ENCODE measurements at places on chromosomes 6 and 20.

DNA sequence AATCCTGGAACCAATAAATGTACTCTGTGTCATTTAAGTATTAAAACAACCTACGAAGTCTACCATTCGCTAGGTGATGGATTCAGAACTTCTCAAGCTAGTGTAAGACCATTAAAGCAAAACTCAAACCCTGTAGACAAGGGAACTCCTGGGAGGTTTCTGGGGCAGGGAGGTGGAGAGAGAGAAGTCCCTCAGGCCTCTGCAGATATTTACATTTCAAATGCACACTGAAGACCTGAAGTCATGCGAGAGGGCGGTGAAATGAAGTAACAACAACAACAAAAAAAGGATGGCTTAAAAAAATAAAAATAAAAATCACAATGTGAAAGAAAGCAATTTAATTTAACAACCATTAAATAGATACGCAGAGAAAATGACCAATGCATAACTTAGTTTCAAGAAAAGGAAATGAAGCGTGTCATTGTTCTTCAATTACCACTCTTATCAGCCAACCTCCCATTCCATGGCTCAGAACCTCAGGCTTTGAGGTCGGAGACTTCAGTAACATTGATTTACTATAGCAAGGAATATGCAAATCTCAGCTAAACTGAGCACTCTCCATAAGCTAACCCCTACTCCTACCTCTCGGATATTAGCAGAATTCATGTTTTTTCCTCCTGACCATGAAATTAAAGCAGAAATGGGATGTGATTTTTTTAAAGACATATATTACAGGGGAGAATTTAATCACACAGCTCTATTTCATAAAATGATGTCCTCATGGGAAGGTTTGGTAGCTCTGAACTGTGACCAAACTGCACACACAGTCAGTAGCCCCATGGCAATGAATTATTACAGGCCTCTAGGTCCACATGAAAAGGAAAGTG, 140.6 kb downstream of the KIF16B start:
- DNase-seq, result no peak

DNA sequence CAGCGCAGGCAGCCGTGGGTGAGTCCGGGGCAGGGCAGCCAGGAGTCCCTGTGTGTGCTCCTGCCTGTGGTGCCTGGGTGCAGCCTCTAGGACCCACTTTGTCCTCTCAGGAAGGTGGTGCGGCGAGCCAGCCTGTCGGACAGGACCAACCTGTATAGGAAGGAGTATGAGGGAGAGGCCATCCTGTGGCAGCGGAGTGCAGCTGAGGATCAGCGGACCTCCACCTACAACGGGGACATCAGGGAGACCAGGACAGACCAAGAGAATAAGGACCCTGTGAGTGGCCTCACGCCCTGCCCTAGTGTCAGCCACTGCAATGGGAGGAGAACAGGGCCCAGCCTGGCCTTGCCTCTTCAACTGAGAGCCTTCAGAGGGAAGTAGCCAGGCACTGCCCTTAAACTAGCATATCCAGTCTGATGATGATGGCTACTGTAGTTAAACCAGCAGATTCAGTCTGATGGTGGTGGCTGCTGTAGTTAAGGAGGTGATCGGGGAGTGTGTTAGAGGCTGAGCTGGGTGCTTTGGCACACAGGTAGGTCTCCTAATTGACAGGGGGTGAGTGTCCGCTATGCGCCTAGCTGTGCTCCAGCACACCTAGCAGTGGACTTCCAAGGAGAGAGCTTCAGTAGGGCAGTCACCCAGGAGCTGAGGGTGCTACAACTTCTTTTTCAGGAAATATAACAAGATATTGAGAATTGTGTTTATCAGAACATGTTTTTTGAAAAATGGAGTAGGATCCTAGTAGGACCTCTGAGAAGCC, 18.1 kb upstream of the FAM83D start:
- no peak for DNase-seq

DNA sequence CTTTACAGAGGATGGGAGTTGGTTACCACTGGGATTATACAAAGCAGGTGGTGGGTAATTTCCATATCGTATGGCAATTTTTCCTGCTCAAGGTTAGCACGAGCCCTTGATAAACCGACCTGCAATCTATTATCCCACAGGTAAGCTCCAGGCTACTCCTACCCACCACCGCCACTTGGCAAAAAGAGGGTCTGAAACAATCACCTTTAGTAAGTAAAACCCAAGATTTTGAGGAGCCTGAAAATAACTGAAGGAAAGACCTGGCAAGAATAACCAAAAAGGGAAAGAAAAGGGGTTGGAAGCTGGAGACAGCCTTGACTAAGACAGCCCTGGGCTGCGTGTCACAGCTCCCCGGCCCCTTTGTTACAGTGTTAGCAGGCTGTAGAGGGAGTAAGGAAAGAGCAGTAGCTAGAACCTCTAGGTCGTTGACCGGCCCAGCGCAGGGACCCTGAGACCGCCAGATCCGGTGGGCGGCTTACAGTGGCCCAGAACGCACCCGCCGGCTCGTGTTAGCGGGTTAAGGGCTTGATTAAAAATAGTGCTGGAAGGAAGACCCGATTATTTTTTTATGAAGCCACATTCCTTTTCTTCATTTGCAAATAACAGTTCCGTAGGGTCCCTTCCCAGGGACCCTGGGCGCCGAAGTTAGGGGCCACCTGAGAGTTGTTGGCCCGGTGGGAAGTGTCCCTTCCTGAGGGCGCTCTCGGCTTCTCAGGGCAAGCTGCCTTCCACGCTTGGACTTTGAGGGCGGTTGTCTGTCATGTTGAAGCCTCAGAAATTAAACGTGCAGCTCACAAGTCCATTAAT, 30.5 kb downstream of the TFAP2B start:
- DNase-seq, result no peak

DNA sequence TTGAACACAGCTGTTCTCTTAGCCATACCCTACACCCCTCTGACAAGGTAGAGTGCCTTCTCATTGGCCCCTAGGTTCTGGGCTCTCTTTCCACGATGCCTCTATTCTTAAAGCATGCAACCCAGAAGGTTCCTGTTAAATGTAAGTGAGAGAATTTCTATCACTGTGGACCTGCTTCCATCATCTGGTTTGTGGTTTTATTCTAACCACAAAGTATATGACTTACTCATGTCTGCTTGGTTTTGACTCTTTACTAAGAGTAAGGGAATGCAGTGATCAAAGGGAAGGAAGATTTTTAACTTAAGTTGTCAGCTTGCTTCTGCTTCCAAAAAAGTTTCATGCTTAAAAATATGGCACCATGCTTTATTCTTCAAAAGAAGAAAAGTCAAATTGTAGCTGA, 80.2 kb downstream of the ANKEF1 start:
- DNase-seq, result no peak

- DNase-seq, result no peak
These were observed 284.9 kb downstream of the PRKN start for GRCh38 chr6:162442687-162443086.

DNA sequence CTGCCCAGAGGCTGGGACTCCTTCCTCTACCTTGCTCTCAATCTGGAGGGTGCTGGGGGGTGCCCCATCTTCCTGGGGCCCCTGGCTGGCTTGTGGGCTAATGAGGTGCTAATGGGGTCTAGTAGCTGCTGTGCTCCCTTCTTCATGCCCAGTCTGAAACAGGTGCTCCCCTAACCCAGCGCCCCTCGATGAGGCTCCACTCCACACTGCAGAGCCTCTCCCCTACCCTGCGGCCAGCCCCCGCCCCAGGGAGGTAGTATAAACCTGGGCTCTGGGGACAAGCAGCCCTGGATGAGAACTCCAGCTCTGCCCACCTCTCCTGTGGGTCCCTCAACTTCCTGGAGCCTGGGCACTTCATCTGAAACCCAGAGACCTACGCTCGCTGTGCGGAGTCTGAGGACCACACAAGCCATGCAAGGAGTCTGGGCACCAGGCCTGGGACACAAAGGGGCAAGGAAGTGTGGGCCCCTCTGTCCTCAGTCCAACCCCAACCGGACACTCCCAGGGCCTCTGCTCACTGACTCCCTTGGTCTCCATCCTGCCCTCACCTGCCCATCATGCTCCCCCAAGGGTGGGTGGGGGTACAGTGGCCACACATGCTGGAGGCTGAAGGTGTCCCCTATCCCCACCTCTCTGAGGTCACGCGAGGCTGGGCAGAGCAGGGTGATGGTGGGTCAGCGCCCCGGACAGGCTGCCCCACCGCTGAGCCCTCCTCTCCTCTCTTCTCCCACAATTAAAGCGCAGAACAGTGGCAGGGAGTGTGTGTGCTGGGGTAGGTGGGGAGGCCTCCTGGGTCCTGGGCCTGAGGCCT, 6.1 kb downstream of the RPL10A start:
- no peak for DNase-seq

GRCh38 chr20:40913224-40914185, 115.1 kb upstream of the TOP1 start:
- DNase-seq, result no peak

DNA sequence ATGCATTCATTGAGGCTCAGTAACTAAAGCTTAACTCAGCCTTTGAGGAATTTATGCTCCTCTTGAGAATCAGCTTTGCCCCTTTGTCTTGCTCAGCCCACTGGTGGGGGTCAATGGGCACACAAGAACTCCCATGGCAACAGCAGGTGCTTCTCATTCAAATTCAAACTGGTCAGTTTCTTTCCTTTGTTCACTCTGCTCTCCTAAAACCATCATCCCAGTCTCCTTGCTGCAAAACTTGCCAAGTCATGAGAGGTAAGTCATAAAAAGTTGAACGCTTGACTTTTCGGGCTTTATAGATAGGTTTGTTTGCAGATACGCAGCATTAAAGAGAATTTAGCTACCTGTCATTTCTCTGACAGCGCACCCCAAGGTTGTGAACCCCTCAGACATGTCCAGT, 146.8 kb downstream of the TFAP2A start:
- DNase-seq, result no peak

- no peak for DNase-seq
These were observed 40.7 kb downstream of the PREX1 start for GRCh38 chr20:48786951-48787705.

GRCh38 chr6:33439956-33440648, 14.3 kb upstream of the ZBTB9 start:
- no peak for DNase-seq

DNA sequence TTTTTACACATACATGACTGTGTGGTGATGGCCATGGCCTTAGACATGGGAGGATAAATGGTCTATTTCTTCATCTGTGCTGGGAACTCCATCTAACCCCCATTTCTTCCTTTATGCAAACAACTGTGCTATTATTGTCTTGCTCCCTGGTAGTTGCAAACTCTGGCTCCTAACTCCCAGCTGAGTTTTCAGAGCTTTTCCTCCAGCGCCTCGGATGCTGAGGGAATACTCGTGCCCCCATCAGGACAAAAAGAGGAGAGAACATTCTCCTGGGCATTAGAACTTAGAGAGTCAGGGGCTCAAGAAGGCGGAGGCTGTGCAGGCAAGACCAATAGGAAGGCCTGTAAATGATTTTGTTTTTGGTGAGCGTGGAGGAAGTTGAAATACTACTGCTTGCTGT, 2.1 kb downstream of the DAAM2 start:
- DNase-seq, result no peak

DNA sequence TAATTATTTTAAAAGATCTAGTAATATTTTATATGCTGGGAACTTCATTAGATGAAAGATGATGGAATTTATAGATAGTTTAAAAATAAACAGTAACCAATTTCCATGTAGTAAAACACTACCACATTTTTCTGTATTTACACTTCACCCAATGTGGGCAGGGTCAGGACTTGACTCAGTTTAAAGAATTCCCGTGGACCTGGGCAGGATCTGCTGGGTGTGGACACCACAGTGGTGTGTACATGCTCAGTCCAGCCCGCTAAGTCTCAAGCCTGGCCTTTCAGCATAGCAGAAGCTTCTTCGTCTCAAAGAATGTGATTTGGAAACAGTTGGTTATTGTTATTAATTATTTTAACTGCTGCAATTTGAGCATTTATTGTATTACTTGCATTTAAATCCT, 364.2 kb downstream of the SYNE1 start:
- no peak for DNase-seq

DNA sequence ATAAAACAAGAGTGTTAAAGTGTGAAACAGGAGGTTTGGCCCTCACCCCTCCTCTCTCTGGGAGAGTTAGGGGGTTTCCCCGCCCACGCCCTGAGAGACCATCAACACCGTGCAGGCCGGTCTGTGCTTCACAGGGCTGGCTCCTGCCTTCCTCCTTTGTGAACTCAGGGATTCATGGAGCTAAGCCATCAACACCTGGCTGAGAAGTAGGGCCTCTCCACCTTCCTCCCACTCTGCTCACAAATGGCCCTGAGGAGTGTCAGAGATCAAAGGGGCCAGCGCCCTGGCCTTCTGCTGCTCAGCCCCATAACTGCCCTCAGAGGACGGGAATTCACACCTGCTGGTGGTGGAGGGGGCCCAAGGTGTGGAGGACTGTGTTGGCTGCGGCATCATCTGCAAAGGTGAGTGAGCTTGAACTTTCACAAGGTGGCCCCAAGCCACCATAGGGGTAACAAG, 88.6 kb downstream of the PSMB1 start:
- DNase-seq, result no peak

DNA sequence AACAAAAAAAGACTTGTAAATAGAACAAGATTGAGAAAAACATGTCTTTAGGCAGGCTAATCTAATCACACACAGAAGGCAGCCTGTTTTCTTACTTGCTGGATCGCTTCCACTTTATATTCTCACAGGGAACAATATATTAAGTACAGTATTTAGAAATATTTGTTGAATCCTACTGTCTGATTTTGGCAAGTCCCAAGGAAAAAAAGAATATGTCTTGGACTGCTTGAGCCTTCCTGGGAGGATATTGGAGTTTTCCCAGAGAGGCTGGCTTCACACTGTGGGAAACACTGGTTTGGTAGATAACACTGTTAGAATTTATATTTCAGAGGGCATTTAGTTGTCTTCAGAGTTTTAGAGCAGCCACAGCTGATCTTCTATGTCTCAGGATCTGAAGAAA, 229.7 kb downstream of the PRL start:
- peak; percentile 85 for DNase-seq

GRCh38 chr6:116287689-116288282, 8.1 kb upstream of the TSPYL1 start:
- peak; percentile 60 for DNase-seq

DNA sequence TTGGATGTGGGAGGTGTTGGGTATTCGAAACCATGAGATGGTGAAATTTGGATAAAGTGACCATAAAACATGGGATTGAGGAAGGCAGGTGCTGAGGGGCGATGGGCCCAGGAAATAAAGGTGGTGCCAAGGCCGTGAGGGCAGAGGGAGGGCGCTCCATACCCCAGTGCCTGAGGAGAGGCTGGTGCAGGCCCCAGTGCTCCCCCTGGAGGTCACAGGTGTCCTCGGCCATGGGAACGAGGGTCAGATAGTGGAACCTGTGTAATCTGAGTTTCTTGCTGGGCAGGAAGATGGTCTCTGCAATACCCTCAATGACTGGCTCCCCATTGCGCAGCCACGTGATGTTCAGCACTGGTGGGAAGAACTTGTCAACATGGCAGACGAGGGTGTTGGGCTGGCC, 16.2 kb downstream of the HLA-DPB1 start:
- DNase-seq, result no peak

DNA sequence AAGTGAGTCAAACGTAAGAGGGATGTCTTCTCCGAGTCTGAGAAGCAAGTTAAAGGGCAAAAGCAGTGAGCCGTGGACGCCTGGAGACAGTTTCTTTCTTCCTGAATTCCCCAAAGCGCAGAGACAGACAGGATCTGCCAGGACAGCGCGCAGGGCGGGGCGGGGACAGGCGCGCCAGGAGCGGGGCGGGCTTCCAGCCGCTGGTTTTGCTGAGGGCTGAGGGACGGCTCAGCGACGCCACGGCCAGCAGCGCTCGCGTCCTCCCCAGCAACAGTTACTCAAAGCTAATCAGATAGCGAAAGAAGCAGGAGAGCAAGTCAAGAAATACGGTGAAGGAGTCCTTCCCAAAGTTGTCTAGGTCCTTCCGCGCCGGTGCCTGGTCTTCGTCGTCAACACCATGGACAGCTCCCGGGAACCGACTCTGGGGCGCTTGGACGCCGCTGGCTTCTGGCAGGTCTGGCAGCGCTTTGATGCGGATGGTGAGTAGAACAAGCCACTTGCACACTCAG, at the start of gene SCGN:
TSS of gene SCGN (plus strand) at position 209 of the 509 bp plus-strand sequence. CDS start at position 398, 189 bp downstream.
- peak; percentile 57 for DNase-seq

Data from stomach (tissue), 19 donors.